Activated naive CD4-positive, alpha-beta T cell (primary cell): ENCODE measurements at places on chromosomes 6 and 20.

DNA sequence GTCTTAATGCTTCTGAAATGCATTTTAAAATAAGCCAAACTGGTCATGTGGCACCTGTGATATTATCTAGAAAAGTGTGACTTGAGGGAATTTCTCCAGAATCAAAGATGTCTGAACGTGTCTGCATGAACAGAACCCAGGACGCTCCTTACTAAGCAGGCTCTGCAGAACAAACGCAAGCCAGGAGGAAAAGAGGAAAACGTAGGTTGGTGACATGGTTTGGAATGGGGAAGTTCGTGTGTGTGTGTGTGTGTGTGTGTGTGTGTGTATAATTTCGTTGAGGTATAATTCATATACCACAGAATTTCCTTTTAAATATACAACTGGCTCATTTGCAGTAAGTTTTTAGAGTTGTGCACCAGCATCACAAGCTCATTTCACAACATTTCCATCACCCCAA lies 200.5 kb upstream of the FOXQ1 start:
- no peak for DNase-seq

DNA sequence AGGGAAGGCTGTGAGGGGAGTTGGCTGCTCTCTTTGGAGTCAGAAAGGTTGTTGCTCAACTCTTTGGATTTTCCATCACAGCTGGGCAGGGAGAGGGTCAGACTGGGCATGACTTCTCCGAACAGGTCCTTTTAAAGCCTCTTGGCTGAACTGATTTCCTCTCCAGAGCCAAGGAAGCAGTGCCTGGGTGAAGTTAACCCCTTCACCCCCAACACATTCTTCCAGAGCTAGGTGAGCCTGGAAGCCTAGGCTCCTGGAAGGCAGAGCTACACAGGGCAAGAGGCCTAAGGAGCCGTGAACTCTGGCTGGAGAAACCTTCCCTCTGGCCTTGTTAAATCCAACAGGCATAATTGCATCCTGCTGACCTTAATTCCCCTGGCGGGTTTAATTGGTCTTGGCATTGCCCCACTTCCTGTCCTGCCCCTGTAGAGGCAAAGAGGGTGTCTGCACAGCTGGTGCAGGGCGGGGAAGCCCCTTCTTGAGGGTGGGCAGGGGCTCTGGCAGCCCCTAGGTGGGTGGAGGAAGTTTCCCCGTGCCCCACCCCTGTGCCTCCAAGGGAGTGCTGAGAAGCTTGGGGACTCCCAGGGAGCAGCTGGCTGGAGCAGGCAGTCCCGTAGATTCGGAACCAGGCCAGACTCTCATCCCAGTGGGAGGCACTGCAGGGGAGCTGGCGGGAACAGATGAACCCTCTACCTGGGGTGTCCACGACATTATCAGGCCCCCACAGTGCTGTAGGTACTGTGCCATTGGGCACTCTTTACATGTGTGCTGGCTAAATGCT lies 3.6 kb upstream of the MYLK2 start:
- DNase-seq = no peak

GRCh38 chr20:6560978-6561377 lies 206.5 kb upstream of the BMP2 start:
- DNase-seq = no peak

- DNase-seq = no peak
These were observed 164.4 kb upstream of the TAB2 start for GRCh38 chr6:149153100-149153499.

DNA sequence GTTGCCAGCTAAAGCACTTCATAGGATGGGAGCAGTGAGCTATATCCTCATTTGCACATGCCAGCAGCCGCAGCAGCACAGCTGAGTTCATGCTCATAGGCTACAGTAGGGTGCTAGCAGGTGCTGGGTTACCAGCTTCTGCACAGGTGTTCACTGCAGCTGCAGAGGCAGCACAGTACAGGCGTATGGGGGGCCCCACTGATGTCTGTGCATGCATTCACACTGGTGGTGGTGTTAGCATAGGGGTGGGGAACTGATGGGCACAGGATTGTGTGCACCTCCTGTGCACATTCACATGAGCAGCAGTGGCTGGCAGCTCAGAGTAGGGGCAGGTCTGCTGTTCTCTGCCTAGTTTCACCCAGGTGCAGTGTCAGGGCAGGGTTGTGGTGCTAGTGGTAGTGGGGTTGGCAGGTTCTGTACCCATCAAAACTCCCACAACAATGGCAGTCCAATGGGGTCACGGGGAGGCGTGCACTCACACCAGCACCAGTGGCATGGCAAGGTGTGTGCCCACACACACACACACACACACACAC lies 58.9 kb upstream of the IRAK1BP1 start:
- no peak for DNase-seq

- no peak for DNase-seq
These were observed 72.3 kb upstream of the SOX4 start for GRCh38 chr6:21521276-21521675.

GRCh38 chr6:41677124-41677921 lies 39.1 kb downstream of the MDFI start:
- no peak for DNase-seq

DNA sequence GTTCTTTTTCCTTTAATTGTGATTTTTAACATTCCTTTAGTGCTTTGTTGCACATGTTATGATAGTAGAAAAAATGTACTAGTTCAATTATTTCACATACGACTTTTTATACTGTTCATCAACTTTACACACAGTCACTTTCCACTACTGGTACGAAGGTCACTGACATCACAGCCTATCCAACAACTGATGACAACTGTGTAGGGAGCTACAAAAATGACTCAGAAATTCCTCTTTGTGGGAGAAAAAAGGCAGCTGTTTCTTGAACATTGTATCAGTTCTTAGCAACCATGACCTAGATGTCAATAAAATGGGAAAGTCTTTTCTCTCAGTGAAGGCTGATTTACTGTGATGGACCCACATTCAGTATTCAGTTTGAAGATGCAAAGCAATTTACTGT lies 7.0 kb upstream of the ID4 start:
- DNase-seq = no peak

- no peak for DNase-seq
These were observed 1164.5 kb upstream of the CITED2 start for GRCh38 chr6:140538926-140539325.

DNA sequence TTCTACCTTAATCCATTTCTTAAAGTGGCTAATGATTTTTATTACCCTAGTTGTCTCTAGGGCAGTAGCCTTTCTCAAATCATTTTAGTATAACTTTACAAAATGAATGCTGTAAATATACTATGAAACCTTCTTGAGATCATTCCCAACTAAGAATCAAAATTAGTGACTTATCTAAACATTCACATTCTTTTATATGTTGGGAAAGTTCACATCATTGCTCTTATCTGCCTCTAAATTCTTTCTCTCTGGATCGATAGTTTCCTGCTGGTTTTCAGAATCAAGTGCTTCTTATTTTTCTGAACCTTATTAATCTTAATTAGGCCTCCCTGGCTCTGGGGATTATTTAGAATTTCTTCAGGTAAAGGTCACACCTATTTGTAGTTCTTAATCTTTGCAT lies 126.8 kb downstream of the BCKDHB start:
- no peak for DNase-seq

GRCh38 chr6:153013438-153013837 lies 10.9 kb upstream of the MTRF1L start:
- DNase-seq = no peak

- no peak for DNase-seq
These were observed 136.7 kb downstream of the EYS start for GRCh38 chr6:65570340-65570739.

DNA sequence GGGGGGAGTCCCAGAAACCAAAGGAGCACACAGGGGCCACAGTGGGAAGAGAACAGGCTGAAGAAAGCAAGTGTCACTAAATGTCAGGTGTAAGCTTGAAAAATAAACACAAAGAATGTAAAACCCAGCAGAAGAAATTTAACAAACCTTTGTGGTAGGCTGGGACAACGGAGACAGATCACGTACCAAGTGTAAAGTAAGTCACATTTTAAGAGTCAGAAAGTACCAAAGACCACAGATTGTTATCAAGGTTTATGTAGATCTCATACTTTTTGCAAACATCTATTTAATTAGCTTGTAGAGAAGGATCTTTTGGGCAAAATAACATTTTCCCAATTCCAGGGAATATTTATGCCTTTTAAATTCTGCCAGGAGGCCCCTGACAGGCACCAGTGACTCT lies 1.6 kb downstream of the CLIC5 start:
- no peak for DNase-seq

DNA sequence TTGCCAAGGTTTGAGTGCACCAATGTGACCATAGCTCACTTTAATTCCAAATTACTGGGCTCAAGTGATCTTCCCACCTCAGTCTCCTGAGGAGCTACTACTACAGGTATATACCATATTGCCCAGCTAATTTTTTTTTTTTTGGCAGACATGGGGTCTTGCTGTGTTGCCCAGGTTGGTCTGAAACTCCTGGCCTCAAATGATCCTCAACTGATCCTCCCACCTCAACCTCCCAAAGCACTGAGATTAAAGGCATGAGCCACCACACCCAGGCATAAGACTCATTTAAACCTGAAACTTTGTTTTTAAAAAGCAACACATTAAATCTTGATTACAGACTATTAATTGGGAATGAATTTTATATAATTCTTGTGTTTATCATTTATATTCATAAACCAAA lies 67.7 kb downstream of the ARHGAP18 start:
- DNase-seq = no peak

GRCh38 chr20:50728981-50729874 lies 2.2 kb upstream of the PARD6B start:
- no peak for DNase-seq

DNA sequence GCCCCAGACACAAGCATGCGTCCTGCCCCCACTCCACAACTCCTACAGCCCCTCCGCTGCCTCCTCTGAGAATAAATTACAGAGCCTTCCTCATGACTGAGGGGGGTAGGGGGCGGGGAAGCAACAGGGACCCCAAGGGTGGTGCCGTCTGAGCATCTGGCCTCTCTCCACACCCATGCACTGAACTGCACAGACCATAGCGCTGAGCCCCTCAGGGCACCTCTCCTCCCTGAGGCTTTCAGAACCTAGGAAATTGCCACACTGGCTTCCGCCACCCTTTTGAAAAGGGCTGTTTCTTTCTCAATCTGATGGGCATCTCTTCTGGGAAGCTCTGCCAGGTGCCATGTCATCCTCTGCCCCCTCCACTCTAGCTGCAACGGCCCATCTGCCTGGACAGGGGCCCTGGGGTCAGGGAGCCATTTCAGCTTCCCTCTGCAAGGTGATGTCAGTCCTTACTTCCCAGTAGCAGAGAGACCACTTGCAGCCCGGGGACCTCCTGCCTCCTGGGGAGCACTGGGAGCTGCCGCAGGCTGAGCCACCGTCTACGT lies 2.5 kb downstream of the CST7 start:
- no peak for DNase-seq

- no peak for DNase-seq
These were observed 81.3 kb upstream of the MOCS1 start for GRCh38 chr6:40015530-40015929.

DNA sequence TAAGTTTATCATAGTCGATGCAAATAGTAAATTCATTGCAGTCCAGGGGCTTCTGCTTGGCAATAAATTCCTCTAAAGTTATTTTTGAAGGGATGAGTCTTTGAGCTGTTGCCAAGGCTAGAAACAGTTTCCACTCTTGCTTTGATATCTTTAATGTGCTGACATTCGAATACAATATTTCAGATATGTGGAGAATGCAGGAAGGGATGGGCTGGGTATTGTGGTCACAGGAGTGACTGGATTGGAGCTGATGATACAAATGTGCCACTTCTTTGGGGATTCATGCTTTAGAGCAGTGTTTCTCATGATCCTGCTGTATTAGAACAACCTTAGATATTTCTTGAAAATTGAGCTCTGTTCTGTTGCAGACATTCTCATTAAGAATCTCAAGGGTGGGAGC lies 139.0 kb downstream of the PRDM13 start:
- DNase-seq = no peak

- DNase-seq = no peak
These were observed 28.4 kb upstream of the LY86 start for GRCh38 chr6:6559994-6560570.

DNA sequence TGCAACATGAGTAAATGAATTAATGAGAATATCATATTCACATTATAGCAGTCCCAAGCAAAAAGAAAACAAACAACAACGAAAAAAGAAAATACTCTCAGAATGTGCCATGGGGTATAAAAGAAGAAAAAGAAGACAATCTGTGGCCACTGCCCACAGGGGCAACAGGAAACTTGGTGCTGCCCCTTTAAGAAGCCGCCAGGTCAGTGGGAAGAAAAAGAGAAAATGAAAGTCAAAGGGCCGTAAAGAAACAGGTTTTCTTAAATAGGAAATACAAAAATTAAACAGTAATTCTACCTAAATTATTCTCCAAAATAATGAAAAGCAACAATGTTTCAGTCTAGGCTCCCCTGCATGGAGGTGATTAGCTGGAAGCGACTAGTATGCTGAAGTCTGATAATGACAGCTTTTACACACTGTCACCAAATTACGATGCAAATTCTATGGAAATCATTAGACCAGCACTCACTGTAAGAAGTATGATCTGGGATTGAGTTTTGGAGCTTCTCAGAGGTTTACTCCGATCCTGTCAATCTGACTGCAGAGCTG lies 23.6 kb downstream of the GMDS start:
- no peak for DNase-seq

DNA sequence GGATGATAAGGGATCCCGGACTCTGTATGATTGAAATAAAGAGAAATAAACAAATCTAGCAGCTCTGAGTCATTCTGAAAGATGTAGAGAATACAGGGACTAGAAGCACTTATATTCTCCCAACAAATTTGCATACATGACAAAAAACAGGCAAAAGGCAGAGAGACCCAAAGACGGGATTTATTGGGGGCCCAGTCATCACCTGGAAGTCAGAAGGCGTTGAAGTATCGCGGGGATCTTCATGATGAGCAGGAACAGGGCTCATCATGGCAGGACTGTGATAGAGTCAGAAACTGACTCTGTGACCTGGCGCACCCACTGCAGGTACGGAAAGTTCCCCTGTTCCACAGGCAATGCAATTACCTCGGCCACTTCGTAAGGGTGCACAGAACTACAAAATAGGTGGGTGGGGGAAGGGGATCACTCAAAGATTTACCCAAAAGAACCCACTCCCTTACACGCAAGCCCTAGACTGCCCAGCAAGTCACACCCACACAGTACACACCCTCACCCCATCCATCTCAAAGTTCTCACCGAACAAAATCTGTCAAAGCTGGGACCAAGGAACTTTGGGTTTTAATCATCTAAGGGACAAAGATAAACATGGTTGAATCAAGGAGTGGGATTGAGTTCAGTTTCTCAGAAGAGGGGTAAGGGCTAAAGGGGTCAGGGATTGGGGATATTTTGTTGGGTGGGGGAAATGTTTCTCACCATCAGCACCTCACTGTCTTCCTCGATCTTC lies 1.4 kb downstream of the CUTA start:
- DNase-seq = no peak
